GM10248 (cell line): ENCODE measurements at places on chromosomes 7 and 10.

- no peak for DNase-seq
Observed at GRCh38 chr10:133401981-133402725, 8.2 kb downstream of the MTG1 start.

DNA sequence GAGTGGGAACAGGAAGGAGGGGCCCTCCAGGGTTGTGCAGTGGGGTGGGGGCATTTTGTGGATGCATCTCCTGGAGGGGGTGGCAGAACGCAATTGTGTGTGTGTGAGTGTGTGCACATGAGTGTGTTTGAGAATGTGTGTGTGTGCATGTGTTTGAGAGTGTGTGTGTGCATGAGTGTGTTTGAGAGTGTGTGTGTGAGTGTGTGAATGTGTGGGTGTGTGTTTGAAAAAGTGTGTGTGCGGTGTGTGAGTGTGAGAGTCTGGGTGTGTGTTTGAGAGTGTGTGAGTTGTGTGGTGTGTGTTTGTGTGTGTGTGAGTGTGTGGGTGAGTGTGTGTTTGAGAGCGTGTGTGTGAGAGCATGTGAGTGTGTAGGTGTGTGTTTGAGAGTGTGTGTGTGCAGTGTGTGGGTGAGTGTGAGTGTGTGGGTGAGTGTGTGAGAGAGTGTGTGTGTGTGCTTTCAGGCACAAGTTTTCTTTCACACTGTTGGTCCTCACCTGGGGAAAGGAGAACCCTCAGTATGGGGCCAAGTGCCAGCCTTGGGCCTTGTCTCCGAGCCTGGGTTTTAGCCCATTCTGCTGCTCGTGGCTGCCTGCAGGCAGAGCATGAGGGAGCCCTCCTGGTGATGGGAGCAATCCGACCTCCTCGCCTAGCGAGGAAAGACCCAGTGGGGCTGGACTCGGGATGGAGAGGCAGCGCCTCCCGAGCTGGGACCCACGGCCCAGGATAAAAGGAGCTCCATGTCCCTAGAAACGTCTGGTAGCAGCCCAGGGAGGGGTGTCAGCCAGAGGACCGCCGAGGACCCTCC lies 35.6 kb downstream of the CDH23 start:
- DNase-seq: no peak

DNA sequence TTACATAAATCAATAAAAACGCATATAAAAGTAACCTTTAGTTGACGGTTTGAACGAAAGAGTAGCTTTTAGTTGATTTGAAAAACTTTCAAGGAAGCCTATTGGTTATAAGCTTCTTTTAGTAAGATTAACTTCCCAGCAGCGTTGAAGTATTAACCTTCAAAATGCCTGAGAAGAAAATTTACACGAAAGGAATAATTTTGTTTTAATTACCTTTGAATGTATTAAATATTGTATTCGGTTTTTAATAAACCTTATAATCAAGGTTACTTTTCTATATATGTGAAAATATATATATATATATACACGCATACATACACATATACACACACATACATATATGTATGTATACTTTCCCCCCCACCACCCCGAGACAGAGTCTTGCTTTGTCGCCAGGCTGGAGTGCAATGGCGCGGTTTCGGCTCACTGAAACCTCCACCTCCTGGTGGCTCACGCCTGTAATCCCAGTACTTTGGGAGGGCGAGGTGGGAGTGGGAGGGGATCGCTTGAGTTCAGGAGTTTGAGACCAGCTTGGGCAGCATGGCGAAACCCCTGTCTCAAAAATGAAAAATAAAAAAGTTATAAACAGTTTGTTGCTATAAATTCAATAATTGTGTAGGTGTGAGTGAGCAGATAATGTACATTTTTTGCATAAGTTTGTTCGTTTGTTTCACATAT lies 57.6 kb upstream of the EZH2 start:
- no peak for DNase-seq

DNA sequence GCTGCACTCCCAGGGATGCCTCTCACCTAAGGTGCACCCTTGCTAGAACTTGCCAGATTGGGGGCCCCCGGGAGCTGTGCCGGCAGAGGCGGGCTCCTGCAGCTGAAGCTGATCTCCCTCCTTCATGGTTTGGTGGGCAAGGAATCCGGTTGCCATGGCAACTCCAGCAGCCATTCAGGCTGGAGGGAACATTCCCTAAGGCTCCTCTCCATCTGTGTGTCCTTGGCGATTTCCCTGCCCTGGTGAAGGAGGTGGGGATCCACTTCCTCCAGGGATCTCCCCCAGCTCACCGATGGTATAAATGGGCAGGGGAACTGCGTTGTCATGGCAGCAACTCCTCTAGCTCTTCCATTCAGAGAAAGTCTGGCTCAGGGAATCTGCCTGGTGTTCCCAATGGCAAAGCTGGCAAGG lies 49.6 kb upstream of the GPR158 start:
- no peak for DNase-seq

- peak; percentile 14 for DNase-seq
Observed at GRCh38 chr10:92965314-92965713, 95.3 kb upstream of the CYP26C1 start.

DNA sequence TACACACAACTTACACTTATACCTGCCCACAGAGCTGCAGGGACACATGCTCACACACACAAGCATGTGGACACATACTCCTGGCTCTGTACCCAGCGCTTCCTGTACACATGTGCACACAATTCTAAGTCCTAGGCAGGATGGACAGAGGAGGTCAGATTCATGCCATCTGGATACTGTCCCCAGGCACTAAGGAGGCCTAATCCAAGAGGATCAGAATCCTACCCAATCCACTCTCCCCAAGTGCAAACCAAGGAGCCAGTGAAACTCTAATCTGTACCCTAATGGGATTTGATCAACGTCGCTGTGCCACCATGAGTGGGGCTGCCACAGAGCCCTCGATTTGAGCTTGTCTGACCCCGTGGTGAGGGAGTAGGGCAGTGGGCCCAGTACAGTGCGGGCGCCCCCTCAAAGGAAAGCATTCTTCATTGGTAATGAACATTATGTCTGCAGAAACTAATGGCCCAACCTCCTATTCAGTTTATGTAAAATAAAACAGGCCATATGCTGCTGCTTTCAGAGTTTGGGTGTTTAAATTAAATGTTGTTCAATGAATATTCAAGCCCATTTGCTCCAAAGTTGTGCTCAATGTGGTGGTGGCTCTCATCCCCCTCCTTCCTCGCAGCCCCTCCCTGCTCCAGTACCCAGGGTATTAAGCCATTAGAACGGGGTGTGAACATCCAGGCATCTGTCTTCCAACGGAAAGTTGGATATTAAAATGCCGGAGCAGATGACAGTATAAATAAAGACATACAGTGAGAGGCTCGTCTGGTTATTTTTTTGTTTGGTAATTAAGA lies 26.4 kb downstream of the RPS24 start:
- no peak for DNase-seq

DNA sequence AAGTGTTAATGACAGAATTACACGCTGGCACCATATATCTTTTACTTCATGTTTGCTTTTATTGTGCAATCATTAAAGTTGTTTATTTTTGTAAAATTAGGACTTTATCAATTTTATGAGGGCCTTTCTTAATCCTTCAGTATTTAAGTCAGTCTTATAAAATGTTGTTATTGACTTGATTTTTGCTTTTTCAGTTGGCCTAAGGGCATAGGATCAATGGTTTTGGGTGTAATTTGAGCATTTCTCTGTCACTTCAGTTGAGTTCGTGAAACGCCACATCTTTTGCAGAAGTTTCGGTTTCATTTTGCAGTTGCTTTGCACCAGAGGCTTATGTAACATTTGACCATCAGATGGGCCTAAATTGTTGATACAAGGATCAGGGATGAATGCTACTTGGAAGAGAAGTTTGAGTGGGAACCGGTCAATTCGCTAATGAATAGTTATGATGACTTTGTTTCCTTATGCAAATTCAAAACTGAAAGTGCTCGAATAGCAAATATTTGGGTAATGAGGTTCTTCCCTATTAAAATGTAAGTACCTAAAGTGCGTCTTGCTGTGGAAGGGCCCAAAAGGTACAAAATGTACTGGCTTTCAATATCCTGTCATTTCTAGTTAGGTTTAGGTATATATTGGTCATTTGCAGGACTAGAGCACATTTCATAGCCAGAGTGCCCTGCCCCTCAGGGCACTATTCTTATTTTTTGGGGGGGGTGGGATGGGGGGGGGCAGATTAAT lies 340.9 kb downstream of the LRMDA start:
- DNase-seq: peak; percentile 26

- no peak for DNase-seq
Observed at GRCh38 chr7:82395147-82395546, 48.4 kb downstream of the CACNA2D1 start.

GRCh38 chr7:120373174-120373573 lies 100.2 kb downstream of the KCND2 start:
- DNase-seq: no peak

- no peak for DNase-seq
Observed at GRCh38 chr10:87635498-87636312, 24.0 kb upstream of the PAPSS2 start.

DNA sequence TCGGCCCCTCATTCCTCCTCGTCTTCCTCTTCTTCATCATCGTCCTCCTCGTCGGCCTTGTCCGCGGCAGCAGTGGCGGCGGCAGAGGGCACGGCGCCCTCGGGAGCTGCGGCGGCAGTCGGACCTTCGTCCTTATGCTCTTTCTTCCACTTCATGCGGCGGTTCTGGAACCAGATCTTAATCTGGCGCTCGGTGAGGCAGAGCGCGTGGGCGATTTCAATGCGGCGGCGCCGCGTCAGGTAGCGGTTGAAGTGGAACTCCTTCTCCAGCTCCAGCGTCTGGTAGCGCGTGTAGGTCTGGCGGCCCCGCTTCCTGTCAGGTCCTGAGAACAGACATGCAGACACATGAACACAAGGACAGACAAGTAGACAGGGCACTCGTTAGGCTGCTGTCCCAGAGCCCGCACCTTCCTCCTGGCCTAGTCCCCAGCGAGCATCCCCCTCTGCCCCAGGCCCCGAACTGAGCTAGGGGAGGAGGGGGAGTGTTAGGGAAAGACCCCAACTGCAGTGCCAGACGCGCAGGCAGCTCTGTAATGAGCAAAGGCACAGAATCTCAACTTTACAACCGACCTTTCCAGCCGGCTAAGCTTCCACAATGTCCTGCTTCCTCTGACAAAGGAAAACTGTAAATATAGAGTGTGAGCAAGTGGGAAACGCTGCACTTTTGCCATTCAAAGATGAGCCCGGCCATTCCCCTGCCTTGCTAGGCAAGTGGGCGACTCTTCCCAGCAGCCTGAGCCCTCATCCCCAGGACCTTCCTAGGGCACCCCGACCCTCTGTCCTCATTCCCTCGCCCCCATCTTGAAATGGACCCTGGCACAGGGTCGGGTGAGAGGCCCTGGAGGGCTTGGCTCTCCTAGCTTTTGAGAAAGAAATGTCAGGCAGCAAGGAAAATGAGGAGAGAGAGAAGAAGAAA lies 1.3 kb downstream of the HOXA7 start:
- DNase-seq: no peak

GRCh38 chr7:150325110-150325611 lies 1.8 kb upstream of the ACTR3C start:
- DNase-seq: no peak

DNA sequence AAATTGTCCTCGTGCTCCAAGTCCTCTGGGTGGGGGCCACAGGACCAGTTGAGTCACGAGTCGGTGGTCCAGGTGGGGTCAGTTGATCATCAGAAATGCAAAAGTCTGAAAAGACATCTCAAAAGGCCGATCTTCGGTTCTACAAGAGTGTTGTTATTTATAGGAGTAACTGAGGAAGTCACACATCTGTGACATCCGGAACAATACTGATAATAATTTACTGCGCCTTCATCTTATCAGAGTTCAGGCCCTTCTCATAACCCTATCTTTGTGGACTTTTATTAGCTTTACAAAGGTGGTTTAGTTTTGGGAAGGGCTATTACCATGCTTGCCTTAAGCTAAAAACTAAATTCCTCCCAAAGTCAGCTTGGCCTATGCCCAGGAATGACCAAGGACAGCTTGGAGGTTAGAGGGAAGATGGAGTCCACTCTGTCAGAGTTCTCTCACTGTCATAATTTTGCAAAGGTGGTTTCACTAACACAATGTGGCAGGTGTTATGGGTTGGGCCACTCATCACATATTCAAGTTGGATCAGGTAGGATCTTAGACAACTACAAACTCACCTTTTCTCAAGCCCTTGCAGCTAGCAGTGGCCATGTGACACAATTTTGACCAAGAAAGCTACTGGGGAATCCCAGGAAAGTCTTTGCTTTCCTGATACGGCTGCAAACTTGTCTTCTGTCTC lies 54.7 kb upstream of the CHST3 start:
- no peak for DNase-seq

GRCh38 chr10:5293691-5294550 lies 70.8 kb upstream of the UCN3 start:
- peak; percentile 48 for DNase-seq

- DNase-seq: no peak
Observed at GRCh38 chr10:43055991-43056567, 20.8 kb upstream of the RET start.

GRCh38 chr10:31605426-31605825 lies 286.4 kb downstream of the ZEB1 start:
- DNase-seq: no peak

DNA sequence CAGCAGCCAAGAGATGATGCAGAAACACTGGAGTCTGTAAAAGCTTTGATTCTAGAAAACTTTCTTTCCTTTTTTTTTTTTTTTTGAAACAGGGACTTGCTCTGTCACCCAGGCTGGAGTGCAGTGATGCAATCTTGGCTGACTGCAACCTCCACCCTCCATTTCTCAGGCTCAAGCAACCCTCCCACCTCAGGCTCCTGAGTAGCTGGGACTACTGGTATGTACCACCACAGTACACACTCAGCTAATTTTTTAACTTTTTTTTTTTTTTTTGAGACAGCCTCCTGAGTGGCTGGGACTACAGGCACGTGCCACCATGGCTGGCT lies 17.0 kb upstream of the BAG3 start:
- DNase-seq: no peak

- DNase-seq: peak; percentile 45
Observed at GRCh38 chr10:71371750-71372166, 25.0 kb upstream of the CDH23 start.

- DNase-seq: no peak
Observed at GRCh38 chr10:120891365-120891764, 40.2 kb downstream of the WDR11 start.
